ENCODE measurements at places on chromosomes 7 and 10. TPM values are rescaled to one million over a fixed set of nuclear protein-coding genes. Genes with fewer than 3 reads are reported as not detected.

The PRR15 gene
- 0.41 TPM for total RNA-seq

The DDC gene
- 0.82 TPM for total RNA-seq

The ACTL6B gene
- total RNA-seq, result 163 TPM

The GDF10 gene
- total RNA-seq, result 6.5 TPM

The CHRM2 gene
- total RNA-seq, result 5.3 TPM

The ANKRD7 gene
- 12.2 TPM for total RNA-seq

The ASB10 gene
- total RNA-seq, result not detected

The TSPAN15 gene
- total RNA-seq, result 5.7 TPM

The PDSS1 gene
- 25.3 TPM for total RNA-seq

The ASIC3 gene
- total RNA-seq, result 0.82 TPM

The PRPF18 gene
- 36.7 TPM for total RNA-seq

The SKIDA1 gene
- total RNA-seq, result 11.0 TPM

The MYH16 gene
- total RNA-seq, result not detected

The GATA3 gene
- not detected for total RNA-seq

The PDE6C gene
- total RNA-seq, result not detected

The AGBL3 gene
- total RNA-seq, result 8.2 TPM

The FEZF1 gene
- not detected for total RNA-seq

The TRPV5 gene
- not detected for total RNA-seq

The ODAD2 gene
- 0.82 TPM for total RNA-seq

The ZNF518A gene
- 54.2 TPM for total RNA-seq

The FBXL13 gene
- 6.5 TPM for total RNA-seq

The TMEM120A gene
- 26.1 TPM for total RNA-seq

The MCM7 gene
- total RNA-seq, result 35.9 TPM

The ATRNL1 gene
- total RNA-seq, result 909 TPM

The WBP1L gene
- 15.5 TPM for total RNA-seq

The SMO gene
- total RNA-seq, result 8.6 TPM

The C7orf33 gene
- not detected for total RNA-seq

The PNLIPRP3 gene
- not detected for total RNA-seq

The PRSS1 gene
- not detected for total RNA-seq

The RPEL1 gene
- not detected for total RNA-seq

The FGFBP3 gene
- 18.3 TPM for total RNA-seq

The C10orf143 gene
- total RNA-seq, result 0.41 TPM

The HPSE2 gene
- total RNA-seq, result not detected

The RBM20 gene
- total RNA-seq, result 0.41 TPM

The CSGALNACT2 gene
- 87.2 TPM for total RNA-seq

The OR9A2 gene
- under 0.01 TPM for total RNA-seq

The TMEM213 gene
- total RNA-seq, result not detected

The PIP gene
- total RNA-seq, result not detected

The MARVELD1 gene
- total RNA-seq, result 6.1 TPM

The C10orf67 gene
- 0.41 TPM for total RNA-seq

The NUDT13 gene
- total RNA-seq, result 0.41 TPM

The PBLD gene
- total RNA-seq, result 8.6 TPM

The TMEM229A gene
- total RNA-seq, result 1.2 TPM
